Tibial nerve (tissue), 4 donors: ENCODE measurements at places on chromosomes 12 and 14. TPM values are rescaled to one million over a fixed set of nuclear protein-coding genes. Genes with fewer than 3 reads are reported as not detected.
A peak's percentile ranks its signal among the peaks of the same experiment; 100 is the strongest.

DNA sequence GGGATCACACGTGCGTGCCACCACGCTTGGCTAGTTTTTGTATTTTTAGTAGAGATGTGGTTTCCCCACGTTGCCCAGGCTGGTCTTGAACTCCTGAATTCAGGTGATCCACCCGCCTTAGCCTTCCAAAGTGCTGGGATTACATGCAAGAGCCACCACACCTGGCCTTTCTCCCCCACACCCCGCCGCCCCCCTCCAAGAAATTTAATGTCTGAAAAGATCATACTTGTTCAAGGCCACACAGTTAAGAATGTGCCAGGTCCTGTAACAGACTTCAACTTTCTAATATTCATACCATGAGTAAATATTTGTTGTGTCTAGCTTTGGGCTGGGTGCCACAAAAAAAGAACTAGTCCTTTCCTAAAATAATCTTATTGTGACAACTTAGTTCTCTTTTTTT is 9.1 kb downstream of the GATC start:
- peaks cover 90% of the 10 kb centered on the region for H3K36me3 ChIP-seq
- H3K27me3 ChIP-seq, result no peaks in the 10 kb centered on the region
- H3K4me1 ChIP-seq, result no peaks in the 10 kb centered on the region
- DNase-seq, result no peak
- no peak overlapping the region for H3K4me3 ChIP-seq

GRCh38 chr12:61781021-61781581 is 479.1 kb upstream of the USP15 start:
- no peaks in the 10 kb centered on the region for H3K36me3 ChIP-seq
- H3K4me1 ChIP-seq, result no peaks in the 10 kb centered on the region
- no peak for DNase-seq
- H3K27me3 ChIP-seq, result no peaks in the 10 kb centered on the region
- no peak overlapping the region for H3K27ac ChIP-seq

DNA sequence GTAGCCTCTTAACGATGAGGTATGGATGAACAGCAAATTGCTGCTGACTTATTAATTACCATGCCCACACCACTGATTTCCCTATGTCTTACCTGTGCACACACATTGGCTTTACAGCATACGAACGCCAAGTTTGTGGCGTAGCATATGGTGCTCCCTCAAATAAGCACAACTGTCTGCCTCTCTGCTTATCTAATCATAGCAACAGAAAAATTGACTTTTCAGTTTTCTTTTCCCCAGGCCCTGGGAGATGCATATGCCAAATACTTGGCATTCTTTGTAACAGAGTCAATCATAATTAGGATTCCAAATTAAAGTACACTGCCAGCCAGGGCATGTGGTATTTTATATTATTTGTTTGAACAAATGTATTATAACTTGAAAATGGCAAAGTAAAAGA is 625.5 kb downstream of the DIO2 start:
- peak overlapping the region; percentile 14 for H3K27ac ChIP-seq
- no peaks in the 10 kb centered on the region for H3K27me3 ChIP-seq
- H3K36me3 ChIP-seq, result no peaks in the 10 kb centered on the region
- no peak for DNase-seq

DNA sequence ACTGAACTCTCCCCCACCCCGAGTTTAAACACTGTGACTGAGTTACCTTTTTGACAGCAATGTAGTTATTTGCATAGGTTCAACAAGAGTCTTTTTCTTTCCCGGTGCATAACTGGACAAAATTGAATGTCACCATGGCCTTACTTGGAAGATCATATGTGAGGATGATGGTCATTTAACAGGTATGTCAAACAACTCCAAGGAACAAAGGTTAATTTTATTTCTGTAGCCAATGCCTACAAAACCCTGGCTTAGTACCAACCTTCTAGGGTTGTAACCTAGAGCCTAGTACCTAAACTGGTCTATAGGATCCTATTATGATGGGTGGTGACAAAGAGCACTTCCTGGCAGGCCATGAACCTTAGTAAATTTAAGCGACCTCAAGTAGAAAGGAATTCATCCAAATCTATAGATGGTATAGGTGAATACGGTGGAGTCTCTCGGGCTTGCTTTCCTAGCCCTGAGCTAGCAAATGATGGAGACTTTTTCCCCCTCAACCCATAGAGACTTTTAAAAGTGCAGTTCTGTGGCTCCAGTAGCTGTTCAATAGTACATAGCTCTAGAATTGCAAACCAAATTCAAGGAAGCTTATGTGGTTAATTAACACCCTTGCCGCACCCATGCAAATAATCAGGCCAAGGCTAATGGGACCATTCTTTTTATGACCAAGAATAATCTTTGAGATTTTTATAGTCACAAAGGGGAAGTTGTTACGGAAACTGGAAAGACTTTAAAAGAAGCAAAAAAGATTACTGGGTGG is 89.0 kb downstream of the SLC38A1 start:
- no peaks in the 10 kb centered on the region for H3K4me1 ChIP-seq
- H3K27me3 ChIP-seq, result no peaks in the 10 kb centered on the region
- no peak overlapping the region for H3K27ac ChIP-seq
- DNase-seq, result no peak

GRCh38 chr12:84599539-84599938 is 313.1 kb downstream of the SLC6A15 start:
- H3K4me1 ChIP-seq, result no peaks in the 10 kb centered on the region
- H3K4me3 ChIP-seq, result no peak overlapping the region
- H3K36me3 ChIP-seq, result no peaks in the 10 kb centered on the region

GRCh38 chr14:22606380-22606779 is 8.3 kb downstream of the ABHD4 start:
- H3K27me3 ChIP-seq, result no peaks in the 10 kb centered on the region
- DNase-seq, result no peak
- H3K36me3 ChIP-seq, result peaks cover 100% of the 10 kb centered on the region
- no peak overlapping the region for H3K4me3 ChIP-seq
- H3K27ac ChIP-seq, result no peak overlapping the region

DNA sequence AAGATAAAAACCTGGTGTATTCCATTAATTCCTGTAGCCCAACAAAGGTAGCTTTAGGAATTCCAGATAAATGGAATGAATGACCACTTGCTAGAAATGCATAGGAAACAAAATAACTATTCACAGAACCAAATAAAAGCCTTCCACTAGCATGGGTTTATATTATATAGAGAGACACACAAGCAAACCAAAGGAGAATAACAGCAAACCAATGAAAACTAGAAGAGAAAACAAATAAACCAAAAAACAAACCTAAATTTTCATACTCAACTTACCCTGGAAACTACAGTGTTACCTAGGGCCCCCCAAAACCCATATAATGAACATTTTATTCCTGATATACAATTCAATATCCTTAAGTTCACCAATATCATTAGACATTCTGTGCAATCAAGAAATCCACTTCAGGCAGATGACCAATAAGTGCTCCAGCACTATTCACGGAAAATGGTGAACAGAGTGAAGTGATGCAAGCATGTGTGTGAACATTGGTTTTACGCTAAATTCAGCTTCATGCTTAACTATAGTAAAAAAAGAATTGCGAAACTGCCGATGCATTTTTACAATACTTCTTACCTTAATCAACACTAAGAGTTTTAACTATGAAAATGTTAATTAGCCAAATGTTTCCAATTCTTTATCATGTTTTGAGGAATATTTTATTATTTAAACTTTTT is 1108.4 kb upstream of the TMEM132C start:
- no peaks in the 10 kb centered on the region for H3K36me3 ChIP-seq
- DNase-seq, result no peak
- H3K4me1 ChIP-seq, result no peaks in the 10 kb centered on the region
- no peaks in the 10 kb centered on the region for H3K27me3 ChIP-seq

GRCh38 chr12:55696141-55696540 is 11.6 kb downstream of the ITGA7 start:
- no peak for DNase-seq
- H3K27me3 ChIP-seq, result no peaks in the 10 kb centered on the region
- H3K36me3 ChIP-seq, result no peaks in the 10 kb centered on the region
- H3K4me1 ChIP-seq, result peaks cover 21% of the 10 kb centered on the region
- no peak overlapping the region for H3K4me3 ChIP-seq

DNA sequence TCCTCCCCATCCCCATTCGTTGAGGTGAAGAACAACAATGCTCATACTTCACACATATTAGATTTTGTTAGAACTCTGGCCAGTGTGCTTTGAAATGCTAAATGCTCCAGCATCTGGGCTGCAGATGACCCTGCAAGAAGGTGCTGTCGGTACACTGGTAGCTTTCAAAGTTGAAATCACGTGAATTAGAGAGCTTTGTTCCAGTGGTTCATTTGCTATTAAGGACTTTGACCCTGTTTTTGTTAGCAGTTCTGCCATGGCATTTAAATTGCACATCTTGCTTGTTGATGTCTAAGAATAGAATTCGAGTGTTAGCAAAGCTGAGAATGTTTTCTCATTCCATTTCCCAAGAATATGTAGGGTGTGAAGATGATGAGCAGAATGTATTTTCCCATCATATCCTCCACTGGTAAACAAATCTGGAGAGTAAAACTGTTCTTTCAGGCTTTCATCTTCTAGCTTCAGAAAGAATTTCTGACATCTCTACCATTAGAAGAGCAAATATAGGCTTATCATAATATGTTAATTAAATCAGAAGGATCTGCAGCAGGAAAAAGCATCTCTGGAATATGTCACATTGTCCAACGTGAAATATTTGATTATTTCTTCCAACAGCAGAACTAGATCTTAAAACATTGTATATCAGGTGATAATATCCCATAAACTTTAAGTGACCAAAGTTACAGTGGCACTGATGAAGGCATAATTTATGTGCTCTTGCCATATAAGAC is 98.8 kb upstream of the PDE3A start:
- H3K4me1 ChIP-seq, result no peaks in the 10 kb centered on the region
- DNase-seq, result no peak
- no peaks in the 10 kb centered on the region for H3K27me3 ChIP-seq
- H3K27ac ChIP-seq, result no peak overlapping the region
- no peak overlapping the region for H3K4me3 ChIP-seq

The GPX2 gene
- not detected for total RNA-seq

The NXPH4 gene
- not detected for total RNA-seq
